Fibroblast of skin of right quadriceps (primary cell): ENCODE measurements at places on chromosomes 16 and 17.

DNA sequence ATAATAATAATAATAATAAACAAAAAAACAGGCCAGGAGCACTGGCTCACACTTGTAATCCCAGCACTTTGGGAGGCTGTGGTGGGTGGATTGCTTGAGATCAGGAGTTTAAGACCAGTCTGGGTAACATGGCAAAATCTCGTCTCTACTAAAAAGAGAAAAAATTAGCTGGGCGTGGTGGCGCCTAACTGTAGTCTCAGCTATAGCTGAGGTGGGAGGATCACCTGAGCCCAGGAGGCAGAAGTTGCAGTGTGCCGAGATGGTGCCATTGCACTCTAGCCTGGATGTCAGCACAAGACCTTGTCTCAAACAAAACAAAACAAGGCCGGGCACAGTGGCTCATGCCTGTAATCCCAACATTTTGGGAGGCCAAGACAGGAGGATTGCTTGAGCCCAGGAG lies 18.7 kb upstream of the ATP6V0C start:
- DNase-seq, result no peak

- DNase-seq, result peak; percentile 36
Measured at GRCh38 chr17:73952082-73952479, 251.4 kb upstream of the RPL38 start.

DNA sequence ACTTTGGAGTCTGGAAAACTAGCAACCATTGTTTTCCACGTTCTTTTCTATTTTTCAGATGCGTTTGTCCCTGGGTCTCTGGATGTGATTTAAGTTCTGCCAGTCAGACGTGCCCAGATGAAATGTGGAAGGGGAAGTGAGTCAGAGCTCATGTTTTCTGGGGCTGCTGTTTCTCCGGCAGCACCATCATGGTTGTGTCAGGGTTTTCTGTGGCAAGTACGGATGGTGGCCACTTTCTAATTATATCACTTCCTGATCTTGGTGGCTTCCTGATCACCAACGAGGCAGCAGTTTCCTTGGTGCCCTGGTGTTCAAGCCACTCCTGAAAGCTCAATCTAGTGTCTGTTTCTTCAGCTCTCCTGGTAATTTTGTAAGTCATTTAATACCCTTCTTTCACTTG lies 31.4 kb upstream of the PMFBP1 start:
- DNase-seq, result peak; percentile 38

DNA sequence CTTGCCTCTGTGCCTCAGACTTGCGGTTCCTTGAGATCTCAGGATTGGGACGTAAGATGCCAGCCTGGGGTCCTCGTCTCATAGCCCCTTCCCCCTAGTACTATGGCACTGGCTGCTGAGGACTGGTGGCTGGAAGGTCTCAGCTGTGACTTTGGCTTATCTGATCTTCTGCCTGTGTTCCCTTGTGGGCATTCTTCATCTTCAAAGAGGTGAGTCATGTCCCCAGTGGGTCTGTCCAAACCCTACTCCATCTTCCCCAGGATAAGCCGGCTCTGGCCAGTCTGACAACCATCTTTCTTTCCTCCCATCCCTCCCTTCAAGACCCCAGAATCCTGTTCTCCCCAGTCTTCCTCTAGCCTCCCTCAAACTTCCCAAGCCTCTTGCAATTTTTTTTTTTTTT lies 3.6 kb downstream of the CD19 start:
- DNase-seq, result no peak

- no peak for DNase-seq
Measured at GRCh38 chr17:1188812-1189504, 9.2 kb upstream of the ABR start.

DNA sequence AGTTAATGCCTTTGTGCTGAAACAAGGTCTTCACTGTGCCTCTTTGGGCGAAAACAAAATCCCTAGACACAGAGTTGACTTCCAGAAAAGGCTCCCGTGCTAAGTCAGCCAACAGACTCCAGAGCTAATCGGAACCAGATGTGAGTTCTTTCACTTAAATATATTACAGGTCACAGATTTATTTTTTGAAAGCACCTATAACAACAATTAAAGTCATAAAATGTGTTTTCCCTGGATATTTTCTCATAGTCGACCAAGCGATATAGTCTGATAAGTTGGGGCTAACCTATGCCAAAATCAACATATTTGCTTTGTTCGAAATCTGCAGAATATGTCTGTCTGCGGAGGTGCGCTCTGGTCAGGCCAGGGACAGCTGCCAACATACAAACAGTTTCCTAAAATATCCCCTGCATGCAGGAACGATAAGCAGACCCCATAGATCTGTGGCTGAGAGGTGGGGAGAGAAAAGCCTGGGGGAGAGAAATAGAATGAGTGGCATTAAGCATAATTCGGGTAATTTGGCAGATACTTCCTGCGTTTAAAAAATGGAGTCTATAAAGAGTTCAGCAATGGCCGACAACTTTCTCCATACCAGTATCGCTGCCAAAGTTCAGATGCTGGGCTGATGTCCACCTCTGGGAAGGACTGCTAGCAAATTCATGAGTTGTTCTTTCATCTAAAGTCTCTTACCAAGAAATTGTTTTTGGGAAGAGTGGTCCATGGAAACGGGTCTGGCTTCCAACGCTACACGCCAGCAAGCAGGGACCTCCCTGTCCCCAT lies 50.8 kb upstream of the MYH10 start:
- peak; percentile 82 for DNase-seq

GRCh38 chr17:71926746-71927398 lies 193.9 kb upstream of the SOX9 start:
- DNase-seq, result no peak

DNA sequence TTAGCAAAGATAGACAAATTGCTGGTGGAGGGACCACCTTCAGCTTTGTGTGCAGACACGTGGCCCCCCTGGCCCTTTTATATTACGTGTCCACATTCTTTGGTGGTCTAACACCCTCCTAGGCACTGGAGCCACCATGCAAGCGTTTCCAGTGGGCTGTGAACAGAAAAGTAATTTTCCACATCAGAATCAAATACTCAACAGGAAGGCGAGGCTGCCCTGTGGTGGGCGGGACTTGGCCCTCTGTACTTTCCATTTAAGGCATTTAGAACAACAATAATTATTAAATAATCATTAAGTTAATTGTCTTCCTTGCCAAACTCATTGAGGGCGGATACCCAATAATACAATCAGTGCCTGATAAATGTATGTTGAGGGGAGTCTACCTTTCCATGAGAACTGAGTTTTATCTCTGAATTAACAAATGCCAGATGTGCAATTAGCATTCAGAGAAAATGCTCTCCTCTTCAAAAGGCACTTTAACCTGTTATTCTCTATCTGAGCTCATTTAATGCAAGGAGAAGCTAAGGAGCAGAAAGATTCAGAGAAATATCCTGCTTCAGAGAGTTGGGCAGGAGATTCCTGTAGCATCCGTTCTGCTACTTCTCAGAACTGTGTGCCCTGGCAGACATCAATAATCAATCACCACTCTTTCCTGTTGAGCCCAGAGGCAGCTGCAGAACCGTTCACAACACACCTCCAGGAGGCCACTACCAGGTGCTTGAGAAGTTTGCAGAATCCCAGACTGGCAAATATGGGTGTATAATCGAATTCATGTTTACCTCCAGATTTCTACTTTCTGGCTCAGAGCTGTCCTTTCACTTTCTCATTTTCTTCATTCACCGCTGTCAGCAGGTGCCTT lies 109.4 kb downstream of the CMIP start:
- no peak for DNase-seq

DNA sequence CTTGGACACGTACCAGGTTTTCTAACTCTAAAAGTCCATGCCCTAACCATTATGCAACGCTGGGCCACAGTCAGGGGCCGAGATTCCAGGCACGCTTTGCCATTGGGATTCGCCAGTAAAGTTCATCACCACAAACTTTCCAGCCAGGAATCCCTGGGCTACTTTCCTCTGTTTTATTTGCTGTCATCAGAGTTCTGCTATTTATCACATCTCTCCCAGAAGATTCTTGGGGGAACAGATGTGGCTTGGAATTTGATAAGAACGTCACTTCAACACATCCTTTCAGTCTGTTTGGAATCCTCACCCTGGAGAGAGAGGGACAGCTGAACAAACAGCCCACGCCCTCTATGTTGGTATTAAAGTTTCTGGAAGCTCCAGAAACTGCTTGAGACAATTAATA lies 109.6 kb upstream of the CACNG3 start:
- no peak for DNase-seq

GRCh38 chr16:80954985-80955384 lies 51.7 kb downstream of the CMC2 start:
- DNase-seq, result no peak

GRCh38 chr17:59427425-59427921 lies 96.0 kb downstream of the YPEL2 start:
- peak; percentile 70 for DNase-seq

GRCh38 chr17:2259769-2260536 lies 43.6 kb downstream of the SMG6 start:
- peak; percentile 68 for DNase-seq

- DNase-seq, result no peak
Measured at GRCh38 chr17:10738521-10739258, 8.9 kb upstream of the TMEM220 start.

- DNase-seq, result no peak
Measured at GRCh38 chr17:45234641-45235415, 13.1 kb downstream of the FMNL1 start.

DNA sequence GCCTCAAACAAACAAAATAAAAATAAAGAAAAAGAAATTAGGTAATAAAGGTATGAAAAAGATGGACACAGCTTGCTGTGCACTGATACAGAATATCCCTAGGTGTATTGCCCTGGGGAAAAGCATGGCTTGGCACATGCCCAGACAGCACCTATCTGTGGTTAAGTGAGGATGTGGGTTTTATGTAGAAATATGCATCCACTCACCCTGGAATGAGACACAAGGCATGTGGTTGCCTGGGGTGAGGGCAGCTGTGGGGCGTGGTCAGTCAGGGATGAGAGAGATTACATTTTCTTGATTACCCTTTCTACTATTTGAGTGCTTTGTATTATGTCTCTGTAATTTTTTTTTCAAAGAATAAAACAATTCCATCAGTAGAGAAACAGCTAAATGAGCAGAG lies 6.9 kb downstream of the PLLP start:
- DNase-seq, result peak; percentile 64

DNA sequence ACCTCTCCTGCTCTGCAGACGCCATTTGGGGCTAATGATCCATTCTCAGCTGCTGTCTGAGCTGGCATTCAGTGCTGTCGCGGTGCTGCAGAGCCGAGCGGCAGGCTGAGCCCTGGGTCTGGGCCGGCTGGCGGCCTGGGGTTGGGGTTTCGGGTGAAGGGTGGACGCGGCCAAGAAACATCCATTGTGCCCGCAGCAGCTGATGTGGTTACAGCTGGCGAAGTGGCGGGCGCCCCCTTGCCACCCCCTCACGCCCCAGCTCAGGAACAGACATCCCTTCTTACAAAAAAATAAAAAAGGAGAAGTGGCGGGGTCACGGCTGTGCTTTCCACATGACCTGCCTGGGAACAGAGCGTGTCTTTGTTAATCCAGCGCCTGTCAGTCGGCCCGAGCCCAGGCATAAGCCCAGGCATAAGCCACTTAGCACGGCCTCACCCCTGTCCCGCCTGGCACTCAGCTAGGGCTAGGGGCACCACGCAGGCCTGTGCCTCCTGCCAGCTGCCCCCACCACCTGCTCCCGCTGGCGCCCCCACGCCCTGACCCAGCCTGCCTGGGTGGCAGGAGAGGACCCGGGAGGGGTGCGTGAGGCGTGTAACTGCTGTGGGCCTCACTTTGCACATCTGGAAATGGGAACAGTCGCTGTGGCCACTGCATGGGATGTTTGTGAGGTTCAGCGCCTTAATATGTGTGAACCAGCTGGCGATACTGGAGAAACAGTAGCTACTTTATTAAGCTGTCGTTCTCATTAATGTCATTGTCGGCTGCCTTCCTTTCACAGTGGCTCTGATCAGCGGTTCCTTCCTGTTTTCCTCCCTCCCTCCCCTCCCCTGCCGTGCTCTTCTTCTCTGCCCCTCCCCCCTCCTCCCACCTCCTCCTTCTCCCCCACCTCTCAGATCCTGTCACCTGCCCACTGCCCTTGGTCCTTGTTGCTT lies 197.7 kb upstream of the CIBAR2 start:
- no peak for DNase-seq

DNA sequence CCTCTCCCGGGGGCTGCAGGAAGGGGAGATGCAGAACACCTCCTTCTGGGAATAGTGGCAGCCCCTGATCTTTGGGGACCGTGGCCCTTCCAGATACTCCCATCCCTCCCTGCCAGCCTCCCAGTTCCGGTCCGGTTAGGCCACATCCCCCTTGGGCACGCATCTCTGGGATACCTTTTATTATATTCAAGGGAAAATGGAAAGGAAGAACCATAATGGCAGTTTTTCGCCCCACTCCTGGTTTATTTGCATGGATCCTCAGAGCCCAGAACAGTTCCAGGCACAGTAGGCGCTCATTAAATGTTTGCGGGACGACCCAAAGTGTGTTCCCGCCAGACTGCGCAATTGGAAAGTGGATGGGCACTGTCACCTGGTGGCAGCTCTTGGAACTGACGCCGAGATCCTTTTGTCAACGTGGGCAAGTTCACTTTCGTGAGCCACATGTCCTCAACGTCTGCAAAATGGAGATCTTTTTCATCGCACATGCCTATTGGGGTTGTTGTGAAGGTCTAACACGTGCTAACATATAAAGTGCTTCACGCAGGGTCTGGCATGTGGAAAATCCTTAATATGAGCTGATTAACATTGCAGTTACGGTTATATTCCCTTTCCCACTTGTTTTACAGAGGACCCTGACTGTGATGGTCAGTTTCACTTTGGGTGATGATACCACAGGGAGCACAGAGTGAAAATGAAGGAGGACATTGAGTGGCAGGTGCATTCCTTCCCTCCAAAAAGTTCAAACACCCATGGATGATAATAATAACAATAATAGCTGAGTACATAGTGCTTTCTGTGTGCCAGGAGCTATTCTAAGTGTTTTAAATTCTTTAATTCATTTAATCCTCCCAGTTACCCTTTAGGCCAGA lies 1.7 kb upstream of the GPRC5B start:
- peak; percentile 74 for DNase-seq

- DNase-seq, result no peak
Measured at GRCh38 chr17:64091116-64091515, 38.8 kb downstream of the ERN1 start.

- no peak for DNase-seq
Measured at GRCh38 chr17:43018932-43019331, 3.3 kb downstream of the VAT1 start.

GRCh38 chr17:64599187-64599676 lies 62.9 kb downstream of the SMURF2 start:
- DNase-seq, result no peak

GRCh38 chr17:19708431-19709175 lies 7.8 kb downstream of the SLC47A2 start:
- no peak for DNase-seq

DNA sequence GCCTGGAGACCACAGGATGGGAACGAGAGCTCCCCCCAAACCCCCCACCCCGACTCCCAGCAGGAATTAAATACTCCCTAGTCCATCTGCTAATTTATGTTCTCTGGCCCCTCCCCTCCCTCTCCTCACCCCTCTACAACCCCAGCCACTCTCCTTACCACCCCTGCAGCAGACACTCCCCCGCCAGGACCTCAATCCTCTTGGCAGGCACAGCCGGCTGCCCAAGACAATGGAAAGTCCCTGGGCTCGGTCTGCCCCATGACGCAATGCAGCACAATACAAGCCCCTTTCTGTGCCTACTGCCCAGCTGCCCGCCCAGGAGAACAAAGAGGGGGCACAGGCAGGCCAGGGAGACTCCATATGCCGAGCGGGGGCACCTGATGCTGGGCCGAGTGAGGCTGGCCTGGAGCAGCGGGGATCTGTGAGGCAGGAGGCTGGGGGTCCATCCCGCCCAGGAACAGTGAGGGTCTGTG lies 30.3 kb upstream of the CDC42EP4 start:
- DNase-seq, result peak; percentile 73
